ENCODE measurements at places on chromosomes 7 and 10.

DNA sequence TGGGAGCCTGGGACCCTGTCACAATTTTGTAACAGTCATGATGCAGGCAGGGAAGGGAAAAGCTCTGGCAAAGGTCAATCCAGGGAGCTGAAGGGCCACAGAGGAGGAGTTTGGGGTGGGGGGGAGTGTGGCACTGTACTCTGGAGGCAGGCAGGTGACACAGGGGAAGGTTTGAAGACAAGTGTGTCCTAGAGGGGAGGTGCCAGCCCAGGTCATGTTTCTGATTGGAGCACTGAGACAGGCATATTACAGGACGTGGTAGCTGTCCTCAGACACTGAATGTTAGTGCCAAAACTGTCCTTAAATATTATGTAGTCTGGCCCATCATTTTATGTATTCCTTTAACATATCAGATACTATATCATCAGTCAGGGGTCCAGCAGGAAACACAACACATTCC lies 75.6 kb upstream of the LRRC4 start:
- DNase-seq: no peak

GRCh38 chr10:44352316-44353127 lies 32.4 kb downstream of the CXCL12 start:
- DNase-seq: no peak

- no peak for DNase-seq
Measured at GRCh38 chr10:72344932-72345331, 9.8 kb downstream of the DNAJB12 start.

DNA sequence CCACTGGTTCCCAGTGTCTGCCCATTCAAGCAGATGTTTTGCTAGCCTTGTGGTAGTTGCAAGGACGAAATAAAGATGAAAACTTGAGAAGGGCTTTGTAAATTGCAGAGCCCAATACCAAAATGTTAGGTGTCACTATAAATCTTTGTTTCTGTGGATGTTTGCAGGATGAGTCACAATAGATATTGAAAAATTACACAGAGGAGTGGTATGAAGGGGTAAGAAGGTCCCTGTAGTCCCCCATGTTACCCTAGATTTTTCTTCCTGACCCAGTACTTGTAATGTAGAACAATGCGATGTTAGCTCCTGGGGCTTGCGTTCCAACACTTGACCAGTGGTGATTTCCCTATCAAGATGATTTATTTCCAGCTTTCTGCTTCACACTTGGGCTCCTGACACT lies 102.6 kb upstream of the LYZL1 start:
- DNase-seq: no peak

DNA sequence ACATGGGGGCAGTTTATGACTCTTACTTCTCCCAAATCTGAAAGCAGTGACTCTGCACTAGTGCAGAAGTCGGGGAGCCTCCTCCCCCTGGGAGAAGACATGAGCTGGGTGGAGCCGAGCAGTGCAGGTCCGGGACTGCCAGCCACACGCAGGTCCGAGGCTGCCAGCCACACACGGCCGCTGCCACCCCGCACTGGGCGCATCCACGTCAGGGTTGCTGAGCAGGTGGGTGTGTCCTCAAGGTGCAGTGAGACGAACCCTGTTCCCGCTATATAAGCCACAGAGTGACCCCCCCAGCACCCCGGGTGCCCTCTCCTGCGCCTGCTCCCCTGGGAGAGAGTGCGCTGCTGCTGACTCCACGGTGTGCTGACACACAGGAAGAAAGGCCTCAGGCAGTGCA lies 430.2 kb downstream of the PTPRN2 start:
- DNase-seq: no peak

GRCh38 chr10:11325817-11326216 lies 285.6 kb downstream of the USP6NL start:
- no peak for DNase-seq

DNA sequence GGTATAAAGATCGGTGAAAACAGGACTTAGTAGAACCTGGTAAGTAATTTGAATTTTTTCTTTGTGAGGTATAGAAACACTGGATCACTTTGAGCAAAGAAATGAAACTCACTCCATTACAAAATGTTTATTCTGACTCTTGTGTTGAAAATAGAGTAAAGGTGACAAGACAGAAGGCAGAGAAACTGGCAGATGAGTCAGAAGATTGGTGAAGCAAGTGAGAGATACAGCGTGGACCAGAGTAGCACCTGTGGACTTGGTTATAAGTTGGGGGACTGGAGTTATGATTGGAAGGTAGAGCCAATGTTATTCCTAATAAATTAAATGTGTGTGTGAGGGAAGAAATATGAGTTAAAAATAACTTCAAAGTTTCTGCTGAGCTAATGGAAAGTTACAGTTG lies 620.9 kb downstream of the ZWINT start:
- no peak for DNase-seq

GRCh38 chr10:36362257-36362656 lies 720.2 kb upstream of the FZD8 start:
- no peak for DNase-seq

DNA sequence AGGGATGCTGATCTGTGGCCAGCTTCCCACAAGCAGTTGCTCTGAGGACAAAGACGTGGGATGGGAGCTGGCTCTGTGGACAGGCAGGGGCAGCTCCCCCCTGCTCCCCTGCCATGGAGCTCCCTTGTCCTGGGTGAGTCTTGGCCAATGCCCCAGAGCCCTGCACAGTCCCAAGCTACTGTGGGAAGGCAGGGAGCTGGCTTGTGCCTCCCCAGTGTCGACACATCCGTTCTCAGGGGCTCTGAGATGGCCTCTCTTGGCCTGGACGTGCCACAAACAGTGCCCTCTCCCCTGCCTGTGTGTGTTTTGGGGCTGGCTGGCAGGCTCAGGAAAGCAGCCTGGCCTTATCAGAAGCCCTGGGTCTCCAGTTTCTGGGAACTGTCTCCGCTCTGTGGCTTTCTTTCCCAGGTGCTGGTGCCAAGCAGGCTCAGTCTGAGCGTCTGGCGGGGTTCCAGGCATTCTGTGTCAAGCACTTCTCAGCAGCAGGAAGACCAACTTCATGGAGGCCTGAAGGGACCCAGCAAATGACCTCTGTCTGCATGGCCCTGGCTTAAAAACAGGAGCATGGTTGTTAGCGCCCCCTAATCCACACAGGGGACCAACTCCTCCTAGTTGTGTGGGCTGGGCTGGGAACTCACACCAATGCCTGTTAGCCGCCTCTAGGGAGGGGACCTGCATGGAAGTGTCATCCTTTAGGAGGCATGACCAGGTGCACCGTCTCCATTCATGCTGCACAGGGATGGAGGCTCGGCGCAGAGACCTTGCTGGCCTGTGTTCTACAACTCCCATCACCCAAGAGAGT lies 375.2 kb downstream of the RPS24 start:
- no peak for DNase-seq

DNA sequence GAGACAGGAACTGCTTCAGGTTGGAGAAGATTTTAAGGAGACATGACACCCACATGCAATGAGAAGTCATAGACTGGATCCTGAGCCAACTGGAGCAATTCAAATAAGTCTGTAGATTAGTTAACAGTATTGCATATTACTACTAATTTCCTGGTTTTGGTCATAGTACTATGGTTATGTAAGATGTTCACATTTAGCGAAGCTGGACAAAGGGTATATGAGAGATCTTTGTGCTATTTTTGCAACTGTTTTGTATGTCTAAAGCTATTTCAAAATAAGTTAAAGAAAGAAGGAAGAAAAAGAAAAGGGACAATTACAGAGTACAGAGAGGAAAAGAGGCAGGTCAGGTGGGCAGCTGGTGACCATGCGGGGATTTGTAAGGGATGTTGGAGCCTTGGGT lies 116.5 kb upstream of the SVIL start:
- DNase-seq: no peak

DNA sequence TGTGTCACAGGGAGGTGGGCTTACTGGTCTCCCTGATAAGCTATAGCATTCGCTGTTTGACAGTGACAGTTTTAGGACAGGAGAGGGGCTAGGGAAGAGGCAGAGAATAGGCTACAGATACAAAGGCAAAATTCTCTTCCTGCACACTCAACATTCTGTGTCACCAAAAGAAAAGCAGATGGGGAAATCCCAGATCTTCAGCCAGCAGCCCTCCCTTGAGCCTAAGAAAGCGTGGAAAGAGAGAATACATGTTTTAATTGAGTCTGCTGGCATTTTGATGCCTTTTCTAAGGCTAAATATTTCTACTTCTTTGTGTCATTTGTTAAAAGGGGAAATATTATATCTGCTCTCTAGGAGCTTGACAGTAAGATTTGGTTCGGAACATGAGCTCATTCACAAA lies 247.0 kb downstream of the TRIL start:
- DNase-seq: no peak

DNA sequence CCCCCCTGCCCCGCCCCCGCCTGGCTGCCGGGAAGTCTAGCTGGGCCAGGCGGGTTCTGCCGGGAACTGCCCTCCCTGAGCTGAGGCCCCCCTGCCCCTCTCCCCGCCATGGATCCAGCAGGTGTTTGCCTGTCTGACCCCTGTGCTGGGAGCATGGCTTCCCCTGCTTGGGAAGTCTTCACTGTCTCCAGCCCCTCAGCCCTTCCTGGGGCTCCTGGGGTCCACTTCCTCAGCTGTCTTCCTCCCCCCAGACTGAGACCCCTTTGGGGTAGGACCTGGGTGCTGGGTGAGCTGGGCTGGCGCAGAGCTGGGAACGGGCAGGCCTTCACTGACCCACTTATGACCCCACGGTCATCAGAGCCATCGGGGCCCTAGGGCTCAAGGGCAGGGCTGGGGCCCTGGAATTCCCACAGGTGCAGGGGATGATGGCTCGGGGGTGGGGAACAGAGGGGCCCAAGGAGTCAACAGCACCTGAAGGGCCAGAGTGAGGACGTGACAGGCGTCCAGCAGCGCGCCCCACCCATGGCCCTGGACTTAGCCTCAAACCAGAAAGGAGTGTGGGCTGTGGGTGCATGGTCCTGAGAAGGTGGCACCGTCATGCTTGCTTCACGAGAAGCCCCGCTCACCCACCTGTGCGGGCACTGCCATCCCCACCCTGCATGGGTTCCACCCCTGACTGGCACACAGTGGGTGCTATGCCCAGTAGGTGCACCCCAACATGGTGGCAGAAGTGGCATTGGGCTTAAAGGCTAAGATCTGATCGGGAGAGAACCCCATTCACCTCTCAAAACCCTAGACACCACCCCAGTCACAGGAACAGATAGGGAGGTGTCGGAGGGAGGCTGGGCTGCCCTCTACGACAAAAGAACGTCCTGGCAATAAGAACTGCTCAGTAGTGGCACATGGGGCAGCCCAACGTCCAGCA lies 16.2 kb upstream of the TNRC18 start:
- no peak for DNase-seq

- no peak for DNase-seq
Measured at GRCh38 chr7:1990001-1990670, 242.6 kb downstream of the MAD1L1 start.

- no peak for DNase-seq
Measured at GRCh38 chr10:5168897-5169420, 16.0 kb downstream of the AKR1C8 start.

DNA sequence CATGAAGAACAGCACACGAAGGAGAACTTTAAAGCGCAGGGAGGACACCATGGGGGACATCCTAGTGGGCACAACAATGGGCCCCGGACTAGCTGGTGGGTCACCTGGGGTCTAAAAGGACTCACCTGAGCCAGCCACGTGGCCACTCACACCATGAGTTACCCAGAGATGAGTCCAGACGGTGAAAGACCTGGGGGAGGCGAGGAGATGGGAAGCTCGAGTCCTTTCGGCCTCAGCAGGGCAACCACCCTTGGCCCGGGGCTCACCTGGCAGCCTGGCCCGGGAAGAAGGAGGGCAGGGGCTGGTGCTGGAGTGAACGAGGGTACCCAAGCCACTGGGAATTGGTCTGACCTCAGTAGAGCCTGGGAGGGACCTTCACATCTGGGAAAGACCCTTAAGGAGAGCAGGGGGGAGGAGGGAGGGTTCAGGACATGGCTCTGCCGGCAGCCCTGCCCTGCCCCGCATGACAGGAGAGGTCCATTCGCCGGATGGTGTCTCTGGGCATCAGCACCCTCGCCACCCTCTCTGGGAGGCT lies 5.7 kb downstream of the GIGYF1 start:
- no peak for DNase-seq

GRCh38 chr7:120280743-120281142 lies 7.8 kb downstream of the KCND2 start:
- no peak for DNase-seq

GRCh38 chr10:112722758-112723157 lies 227.3 kb upstream of the TCF7L2 start:
- DNase-seq: no peak

DNA sequence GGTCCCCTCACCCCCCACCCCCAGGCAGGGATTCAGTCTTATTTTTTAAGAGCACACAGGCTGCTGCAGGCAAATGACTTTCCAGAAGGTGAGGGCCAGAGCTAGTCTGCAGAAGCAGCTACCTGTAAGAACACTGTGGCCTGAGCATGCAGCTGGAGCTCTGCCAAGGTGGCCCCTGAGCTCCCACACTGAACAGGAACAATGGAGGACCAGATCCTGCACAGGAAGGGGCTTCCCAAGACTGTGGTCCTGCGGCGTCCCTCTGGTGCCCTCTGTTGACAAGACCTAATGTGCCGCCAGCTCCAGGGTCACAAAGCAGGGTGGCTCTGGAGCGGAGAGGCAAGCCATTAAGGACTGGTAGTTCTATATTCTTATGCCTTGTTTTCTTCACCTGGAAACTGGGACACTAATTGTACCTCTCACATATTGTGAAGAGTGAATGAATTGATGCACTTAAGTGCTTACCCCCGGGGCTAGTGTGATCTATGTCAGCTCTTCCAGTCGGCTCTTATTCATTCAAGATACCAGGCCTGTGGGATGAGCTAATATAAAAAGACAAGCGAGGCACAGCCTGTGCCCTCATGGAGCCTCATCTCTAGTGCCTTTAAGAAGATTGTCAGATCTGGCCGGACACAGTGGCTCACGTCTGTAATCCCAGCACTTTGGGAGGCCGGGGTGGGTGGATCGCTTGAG lies 8.0 kb upstream of the BEND7 start:
- peak; percentile 77 for DNase-seq

- no peak for DNase-seq
Measured at GRCh38 chr7:90669492-90669891, 73.4 kb downstream of the CDK14 start.

- no peak for DNase-seq
Measured at GRCh38 chr10:124231168-124232155, 138.1 kb upstream of the CHST15 start.

GRCh38 chr7:129807863-129808262 lies 144.9 kb downstream of the UBE2H start:
- no peak for DNase-seq

All from retina (tissue), 1 donor.